ENCODE measurements at places on chromosomes 1 and 21. TPM values are rescaled to one million over a fixed set of nuclear protein-coding genes. Genes with fewer than 3 reads are reported as not detected.

DNA sequence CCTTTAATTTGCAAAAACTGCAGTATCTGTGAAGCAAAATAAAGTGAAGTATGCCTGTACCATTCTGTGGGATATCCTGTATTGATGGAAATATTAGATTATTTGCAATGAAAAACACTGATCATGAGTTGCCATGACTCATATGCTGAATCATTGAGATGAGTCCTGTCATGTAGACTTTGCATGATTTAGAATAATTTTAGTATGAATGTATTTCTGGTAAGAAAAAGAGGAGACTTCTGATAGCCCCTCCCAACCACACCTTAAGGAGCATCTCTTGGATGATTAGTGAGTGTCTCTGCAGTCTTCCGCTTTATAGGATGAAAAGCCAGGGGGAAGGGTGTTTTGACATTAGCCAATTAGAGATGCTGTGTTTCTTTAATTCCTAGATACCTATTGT lies 55.2 kb upstream of the PTGS2 start:
- no peak for DNase-seq

DNA sequence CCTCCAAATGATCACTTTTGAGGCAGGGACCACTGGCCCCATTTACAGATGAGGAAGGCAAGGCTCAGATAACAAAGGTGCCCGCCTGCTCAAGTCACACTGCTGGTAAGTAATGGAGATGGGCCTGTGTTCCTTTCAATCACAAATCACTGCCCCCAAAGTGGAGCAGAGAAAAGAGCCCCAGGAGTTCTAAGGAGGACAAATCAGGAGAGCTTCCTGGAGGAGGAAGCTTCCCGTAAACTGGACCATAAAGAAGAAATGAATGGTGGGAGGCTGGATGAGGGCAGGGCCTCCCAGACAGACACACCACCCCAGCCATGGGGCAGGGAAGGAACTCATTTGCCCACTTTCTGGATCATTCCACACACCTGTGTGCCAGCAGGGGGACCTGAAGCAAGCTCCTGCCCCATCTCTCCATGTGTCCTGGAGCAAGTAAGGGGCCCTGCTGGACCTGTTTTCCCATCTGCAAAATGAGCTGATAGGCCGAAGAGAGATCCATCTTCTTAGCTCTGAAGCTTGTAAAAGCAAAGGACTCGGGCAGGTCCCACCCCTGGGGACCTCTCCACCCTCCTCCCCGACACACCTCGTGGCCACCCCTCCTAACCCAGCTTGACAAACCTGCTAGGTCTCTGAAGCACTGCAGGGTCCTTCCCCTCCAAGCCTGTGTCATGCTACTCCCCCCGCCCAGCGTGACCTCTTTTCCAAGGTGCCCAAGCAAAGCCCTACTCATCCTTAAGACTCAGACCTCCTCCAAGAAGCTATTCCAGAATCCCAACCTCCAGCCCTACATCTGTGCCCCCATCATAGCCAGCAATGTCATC lies 5.5 kb downstream of the LAPTM5 start:
- no peak for DNase-seq

The HYI gene
- total RNA-seq, result 21.7 TPM

The RAB3B gene
- not detected for total RNA-seq

- no peak for DNase-seq
Observed at GRCh38 chr1:230323686-230324085, 102.4 kb downstream of the PGBD5 start.

- no peak for DNase-seq
Observed at GRCh38 chr1:224668984-224669383, 52.9 kb downstream of the CNIH3 start.

The UBE2U gene
- not detected for total RNA-seq

GRCh38 chr1:111561328-111561727 lies 57.9 kb upstream of the ADORA3 start:
- DNase-seq, result no peak

GRCh38 chr1:150793221-150793620 lies 14.8 kb downstream of the CTSK start:
- DNase-seq, result no peak

DNA sequence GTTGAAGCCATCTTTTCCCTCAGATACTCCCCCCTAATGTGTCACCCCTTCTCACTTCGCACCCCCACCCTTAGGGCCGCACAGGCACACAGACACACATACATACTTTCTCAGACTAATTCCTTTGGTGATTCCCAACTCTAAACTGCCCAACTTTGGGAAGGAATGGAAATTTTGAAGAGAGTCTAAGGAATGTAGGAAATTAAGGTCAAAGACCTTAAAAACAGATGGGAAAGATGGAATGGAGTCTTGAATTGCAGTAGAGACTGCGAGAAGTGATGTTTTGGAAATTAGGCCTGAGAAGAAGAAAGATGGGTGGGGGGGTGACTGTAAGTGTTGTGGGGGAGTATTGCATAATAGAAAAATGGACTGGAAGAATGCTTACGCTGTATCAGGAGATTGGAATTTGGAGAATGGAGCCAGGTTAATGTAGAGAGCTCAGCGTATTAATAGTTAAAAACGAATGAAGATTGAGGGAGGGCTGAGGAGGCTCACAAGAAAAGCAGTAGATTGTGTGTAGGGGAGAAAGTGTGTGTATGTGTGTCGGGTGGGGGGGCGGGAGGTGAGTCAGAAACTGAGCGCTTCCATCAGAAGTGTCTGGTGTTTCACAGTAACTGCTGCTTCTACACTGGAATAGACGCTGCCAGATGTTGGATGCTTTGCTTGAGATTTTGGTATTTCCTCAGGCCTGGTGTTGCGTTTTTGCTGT lies 1.7 kb downstream of the PIP5K1A start:
- DNase-seq, result no peak

DNA sequence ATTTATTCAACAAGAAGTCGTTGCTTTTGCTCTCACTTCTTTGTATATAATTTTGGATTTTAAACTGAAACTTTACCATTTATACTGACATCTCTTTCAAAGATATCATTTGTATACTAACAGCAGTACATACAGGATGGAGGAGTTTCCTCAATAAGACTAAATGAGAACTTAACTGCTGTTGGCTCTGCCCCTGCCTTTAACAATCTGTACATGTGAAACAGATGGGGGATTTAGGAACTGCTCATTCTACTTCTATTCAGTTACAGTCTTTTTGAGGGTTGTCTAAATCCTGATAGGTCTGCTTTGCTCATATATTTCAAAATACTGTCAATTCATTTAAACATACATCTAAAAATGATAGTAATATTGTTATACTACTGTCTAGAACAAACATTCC lies 663.2 kb downstream of the ADGRL2 start:
- no peak for DNase-seq

The PGLYRP3 gene
- not detected for total RNA-seq

DNA sequence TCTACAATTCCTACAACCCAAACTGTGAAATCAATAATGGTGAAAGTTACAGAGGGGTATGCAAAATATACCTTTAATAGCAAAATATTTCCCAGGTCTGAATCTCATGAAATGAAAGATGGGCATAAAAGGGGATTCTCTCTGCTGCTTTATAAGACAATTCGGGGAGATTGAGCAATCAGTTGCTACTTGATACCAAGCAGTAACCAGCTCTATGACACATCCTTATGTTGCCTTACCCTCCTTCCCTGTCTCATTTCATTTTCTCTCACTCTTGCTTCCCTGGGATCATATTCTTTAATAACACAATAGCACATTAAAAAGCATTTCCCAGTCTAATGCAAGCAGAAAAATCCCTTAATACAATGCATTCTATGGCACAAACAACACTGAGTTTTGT lies 29.0 kb downstream of the ZSWIM5 start:
- no peak for DNase-seq

DNA sequence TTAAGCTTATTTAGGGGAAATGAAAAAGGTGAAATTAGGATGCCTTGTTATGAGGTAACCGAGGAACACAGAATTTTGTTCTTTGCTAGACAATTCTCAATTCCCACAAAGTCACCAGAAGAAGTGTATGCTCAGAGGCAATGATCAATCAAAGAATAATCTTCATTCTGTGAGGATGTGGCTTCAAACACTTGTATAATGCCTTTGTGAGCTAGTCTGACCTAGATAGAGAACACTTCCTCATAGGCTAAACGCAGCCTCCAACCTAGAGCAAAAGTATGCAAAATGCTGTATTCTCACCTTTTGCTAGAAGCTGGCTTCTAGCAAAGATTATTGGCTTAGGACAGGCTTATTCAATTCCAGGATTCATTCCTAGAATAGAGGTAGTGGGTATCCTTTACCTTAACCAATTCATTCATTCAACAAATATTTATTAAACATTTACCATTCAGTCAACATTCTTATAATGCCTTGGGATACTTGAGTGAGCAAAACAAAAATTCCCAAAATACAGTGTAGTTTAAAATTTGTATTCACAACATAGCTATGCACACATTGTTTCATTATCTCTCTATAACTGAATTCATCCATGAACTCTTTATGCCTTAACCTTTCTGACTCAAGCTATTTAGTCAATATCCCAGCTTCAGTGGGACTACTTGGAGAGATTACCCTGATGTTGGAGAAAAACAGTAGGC lies 530.2 kb downstream of the PTPRC start:
- no peak for DNase-seq

GRCh38 chr21:45076245-45076711 lies 1.9 kb downstream of the ADARB1 start:
- DNase-seq, result no peak

DNA sequence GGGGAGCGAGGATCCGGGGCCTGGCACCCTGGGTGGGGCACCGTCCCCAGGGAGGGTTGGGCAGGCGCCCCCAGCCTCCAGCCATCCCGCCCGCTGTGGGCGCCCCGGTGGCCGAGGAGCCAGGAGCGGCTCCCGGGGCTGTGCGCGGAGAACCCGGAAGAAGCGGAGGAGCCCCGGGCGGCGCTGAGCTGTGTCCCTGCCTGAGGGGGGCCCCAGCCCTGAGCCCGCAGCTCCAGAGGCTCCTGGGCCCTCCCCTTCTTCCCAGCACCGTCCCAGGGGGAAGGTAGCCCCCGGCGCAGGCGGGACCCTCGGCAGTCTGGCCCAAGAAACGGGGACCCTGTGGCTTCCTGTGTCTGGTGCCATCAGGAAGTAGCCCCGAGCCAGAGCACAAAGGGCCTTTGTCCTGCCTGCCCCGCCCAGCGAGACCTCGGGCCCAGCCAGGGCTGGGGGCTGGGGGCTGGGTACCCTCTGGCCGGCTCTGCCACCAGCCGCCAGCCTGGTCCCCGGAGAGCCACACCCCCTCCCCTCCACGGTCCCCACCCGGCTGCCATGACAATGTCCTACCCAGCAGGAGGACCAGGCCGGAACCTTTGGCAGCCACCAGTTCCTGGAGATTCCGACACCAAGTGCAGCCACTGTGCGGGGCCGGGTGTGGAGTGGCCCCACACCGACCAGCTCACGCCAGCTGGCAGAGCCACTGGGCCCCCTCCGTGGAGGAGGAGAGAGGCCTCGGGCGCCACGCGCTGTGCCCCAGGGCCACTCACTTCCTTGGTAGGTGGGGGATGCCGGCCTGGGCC lies 15.6 kb upstream of the TTLL10 start:
- DNase-seq, result peak; percentile 62

The PTPRC gene
- 7.8 TPM for total RNA-seq

GRCh38 chr1:92458146-92458545 lies 28.6 kb downstream of the GFI1 start:
- no peak for DNase-seq

The CLIC6 gene
- total RNA-seq, result 2.9 TPM

The RPE65 gene
- not detected for total RNA-seq

The PKLR gene
- not detected for total RNA-seq

DNA sequence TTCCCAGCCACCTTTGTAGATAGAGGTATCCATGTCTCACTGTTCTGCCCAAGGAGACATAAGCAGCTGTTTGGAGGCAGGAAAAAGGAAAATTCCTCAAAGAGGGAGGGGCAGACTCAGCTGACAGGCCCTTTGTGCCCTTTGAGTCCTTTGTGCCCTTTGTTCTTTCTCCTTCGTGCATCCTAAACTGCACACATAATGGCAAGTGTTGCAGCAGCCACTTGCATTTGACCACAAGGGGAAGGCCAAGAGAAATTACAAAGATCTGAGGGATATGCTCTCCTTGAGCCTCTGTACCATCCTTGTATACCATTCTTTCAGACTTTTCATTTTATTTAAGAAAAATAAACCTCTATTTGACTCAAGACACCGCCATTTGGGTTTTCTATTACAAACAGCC lies 71.8 kb upstream of the PKN2 start:
- no peak for DNase-seq

GRCh38 chr1:175042650-175043049 lies 19.4 kb upstream of the MRPS14 start:
- DNase-seq, result no peak

- DNase-seq, result no peak
Observed at GRCh38 chr1:31822766-31823165, 6.9 kb upstream of the SPOCD1 start.

The SLAMF9 gene
- total RNA-seq, result 0.88 TPM

DNA sequence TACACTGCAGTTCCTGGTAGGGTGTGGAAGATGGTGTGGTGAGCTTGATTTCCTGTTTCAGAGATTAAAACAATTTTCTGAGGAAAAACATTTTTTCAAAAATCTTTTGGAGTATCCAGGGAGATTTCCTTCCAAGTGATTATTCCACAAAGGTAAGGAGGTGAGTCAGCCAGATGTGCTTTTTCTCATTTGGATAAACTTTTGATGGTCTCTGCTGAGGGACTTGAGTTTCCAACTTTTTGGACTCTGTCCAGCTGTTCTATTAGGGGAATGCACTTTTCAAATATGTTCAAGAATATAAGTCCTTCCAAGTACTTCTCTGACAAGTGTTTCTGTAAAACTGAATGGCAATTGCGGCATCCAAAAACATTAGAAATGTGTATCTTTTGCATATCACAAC lies 628.8 kb upstream of the ADAMTS5 start:
- DNase-seq, result no peak

DNA sequence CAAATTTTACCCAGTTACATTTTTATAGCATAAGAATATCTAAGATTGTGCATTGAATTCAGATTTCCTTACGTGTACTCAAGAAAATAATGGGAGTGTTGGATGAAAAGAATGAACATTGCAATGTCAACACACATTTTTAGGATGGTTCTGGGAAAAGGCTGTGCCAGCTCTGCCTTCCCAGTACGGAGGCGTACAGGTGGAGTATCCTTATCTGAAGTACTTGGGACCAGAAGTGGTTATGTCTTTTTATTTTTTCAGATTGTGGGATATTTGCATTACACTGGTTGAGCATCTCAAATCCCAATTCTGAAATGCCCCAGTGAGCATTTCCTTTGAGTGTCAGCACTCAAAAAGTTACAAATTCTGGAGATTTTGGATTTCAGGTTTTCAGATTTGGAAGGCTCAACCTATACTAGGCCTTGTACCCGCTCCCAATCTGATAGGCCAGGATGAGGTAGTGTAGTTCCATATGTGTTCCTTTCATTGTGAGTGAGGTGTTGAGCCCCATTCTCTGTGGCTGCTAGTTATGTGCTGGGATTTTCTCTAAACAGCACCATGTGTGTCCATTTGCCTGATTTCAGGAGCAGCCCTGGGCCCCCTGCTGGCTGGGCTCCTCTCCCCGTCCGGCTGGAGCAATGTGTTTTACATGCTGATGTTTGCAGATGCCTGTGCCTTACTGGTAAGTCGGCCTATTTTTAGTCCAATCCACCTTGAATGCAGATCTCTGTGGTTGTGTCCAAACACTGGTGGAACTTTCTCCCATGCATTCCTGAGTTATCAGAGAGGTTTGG lies 60.8 kb downstream of the SLC37A1 start:
- peak; percentile 24 for DNase-seq

The NASP gene
- total RNA-seq, result 42.6 TPM
